ENCODE measurements at places on chromosomes 5 and 9. TPM values are rescaled to one million over a fixed set of nuclear protein-coding genes. Genes with fewer than 3 reads are reported as not detected.

DNA sequence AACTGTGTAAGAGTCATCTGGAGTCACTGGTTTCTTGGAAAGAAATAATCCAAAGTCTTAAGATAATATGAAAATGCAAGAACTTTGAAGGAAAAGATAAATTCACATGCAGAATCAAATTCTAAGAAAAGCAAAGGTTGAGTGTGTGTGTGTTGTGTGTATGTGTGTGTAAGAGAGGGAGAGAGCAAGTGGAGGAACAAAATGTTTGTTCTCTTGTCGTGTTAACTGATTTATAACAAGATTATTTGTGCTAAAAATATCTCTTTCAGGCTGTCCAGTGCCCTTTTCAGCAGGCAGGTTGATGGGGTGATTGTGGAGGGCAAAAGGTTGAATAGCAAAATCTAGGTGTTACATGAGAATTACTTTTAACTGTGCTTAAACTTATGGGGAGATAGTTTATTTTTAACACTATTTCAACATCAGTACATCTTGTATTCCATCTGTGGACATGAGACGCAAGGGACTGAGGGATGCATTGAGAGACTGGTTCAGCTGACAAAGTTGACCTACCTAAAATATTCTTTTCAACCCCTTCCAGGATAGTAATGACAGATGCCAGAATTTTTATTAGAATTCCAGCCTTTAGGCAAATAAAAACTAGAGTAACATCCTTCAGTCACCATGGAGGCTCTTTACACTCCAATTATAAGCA is 342.4 kb upstream of the CD180 start:
- no peak for DNase-seq

- no peak for DNase-seq
Measured at GRCh38 chr5:111469903-111470302, 42.4 kb downstream of the STARD4 start.

- DNase-seq, result no peak
Measured at GRCh38 chr9:126989847-126990842, 75.6 kb downstream of the RALGPS1 start.

Gene ABLIM3
- 1.3 TPM for polyA plus RNA-seq

Gene POLE3
- 66.4 TPM for polyA plus RNA-seq
